ENCODE measurements at places on chromosomes 12 and 14.

- peak; percentile 85 for DNase-seq
These were observed 75.7 kb downstream of the MYRFL start for GRCh38 chr12:69900720-69901131.

DNA sequence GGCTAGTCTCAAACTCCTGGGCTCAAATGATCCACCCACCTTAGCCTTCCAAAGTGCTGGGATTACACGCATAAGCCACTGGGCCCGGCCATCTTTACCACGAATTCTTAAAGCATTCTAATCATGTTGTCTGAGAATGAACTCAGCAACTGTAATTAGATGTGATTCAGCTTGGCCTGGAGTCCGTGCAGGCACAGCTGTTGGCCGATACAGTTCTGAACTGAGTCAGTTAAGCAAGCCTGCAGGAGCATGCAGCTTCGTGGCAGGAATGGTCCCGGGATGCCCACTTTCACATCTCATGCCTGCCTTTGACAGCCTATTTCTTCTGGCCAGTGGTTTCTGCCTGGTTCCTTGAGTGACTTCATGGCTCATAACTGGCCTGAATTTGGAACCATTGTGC, 194.1 kb downstream of the ANO6 start:
- no peak for DNase-seq

DNA sequence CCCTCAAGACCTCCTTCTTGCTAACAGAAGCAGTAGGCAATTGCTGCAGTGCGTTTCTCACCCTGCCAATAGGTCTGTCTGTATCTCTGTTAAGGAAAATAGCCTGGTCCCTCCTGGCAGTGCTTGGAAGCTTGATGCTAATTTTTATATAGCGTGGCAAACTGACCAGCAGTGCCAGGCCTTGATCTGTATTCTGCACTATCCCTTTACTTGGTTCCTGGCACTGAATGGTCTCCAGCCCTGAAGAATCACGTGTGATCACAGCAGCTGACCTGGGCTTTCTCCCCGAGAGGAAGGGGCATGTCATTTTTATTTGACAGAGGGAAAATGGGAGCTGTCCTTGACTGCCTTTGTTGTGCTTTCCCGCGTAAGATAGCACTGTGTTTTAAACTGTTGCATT, 48.7 kb upstream of the TRAF3 start:
- DNase-seq: no peak

DNA sequence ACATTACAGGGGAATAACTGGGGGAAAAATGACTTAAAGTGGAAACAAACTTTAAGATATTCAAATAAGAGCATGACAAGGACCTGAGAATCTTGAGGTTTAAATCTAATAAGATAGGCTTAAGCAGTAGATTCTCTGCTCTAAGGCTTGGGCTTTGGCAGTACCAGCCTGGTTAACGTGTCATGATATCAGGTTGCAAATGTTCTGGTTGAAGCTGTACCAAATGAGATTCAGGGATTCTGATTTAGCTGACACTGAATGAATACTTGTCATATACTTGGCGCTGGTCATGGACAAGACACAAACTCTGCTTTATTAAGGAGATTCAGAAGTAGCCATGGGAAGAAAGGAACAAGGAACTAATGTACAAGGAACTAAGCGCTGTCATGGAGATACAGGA, 6.1 kb downstream of the TCP11L2 start:
- no peak for DNase-seq

GRCh38 chr12:52956987-52957386, 8.1 kb downstream of the KRT18 start:
- DNase-seq: no peak

DNA sequence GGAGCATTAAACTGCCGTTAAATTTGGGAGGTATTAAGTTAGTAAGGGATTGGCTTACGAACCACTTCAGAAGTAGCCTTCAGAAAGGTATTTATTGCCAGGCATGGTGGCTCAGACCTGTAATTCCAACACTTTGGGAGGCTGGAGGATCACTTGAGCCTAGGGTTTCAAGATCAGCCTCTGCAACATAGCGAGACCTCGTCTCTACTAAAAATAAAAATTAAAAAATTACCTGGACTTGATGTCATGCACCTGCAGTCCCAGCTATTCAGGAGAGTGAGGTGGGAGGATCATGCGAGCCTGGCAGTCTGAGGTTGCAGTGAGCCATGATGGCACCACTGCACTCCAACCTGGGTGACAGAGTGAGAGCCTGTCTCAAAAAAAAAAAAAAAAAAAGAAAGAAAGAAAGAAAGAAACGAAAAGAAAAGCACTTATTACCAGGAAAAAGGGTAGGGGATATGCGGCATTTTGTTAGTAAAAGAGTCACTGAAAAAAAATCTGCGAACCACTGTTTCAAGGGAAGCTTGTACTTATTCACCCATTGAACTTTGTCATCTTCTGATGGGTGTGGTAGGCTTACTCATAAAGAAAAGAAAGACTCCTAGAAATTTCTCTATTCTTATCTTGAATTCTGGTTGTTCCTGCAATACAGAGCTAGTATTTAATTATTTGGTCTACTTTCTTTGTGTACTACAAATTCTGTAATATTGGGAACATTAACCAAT, 33.6 kb upstream of the PLEKHA5 start:
- DNase-seq: no peak

GRCh38 chr14:104393898-104394381, 185.6 kb upstream of the C14orf180 start:
- no peak for DNase-seq

DNA sequence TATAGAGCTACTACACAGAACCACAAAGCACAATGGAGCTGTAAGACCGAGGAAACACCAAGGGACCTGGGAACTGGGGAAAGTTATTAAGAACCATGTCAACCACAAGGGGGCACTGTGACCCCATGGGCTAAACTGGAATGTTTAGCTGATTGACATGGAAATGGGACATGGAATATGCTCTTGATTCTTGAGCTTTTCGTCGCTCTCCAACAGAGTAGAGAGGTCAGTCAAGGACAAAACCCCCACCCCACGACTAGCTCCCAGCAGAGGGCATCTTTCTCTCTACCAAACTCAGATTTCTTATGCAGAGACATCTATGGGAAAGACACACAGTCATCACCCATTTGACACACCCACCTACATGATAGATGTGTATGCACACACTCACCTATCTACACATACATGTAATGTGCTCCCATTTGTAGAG, 10.1 kb downstream of the NDRG2 start:
- peak; percentile 78 for DNase-seq

DNA sequence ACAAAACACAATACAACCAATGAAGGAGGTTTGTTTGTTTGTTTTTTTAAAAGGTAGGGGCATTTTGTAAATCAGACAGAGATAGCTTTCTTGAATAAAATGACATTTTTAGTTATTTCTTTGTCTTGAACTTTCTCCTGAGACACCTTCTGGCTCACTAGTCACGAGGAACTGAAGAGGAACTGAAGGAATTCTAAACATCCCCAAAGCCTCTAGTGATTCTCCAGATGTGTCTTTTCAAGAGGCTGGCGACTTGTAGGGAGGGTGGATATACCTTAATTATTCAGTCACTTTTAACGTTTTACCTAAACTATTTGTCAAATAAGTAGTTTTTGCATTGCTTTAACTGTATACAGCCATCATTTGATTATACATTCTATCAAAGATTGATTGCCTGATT, 211.2 kb upstream of the LRIG3 start:
- DNase-seq: no peak

- DNase-seq: no peak
These were observed 170.8 kb upstream of the DYRK2 start for GRCh38 chr12:67477681-67478265.

GRCh38 chr12:10369557-10370415, 20.1 kb downstream of the KLRK1 start:
- DNase-seq: no peak

- no peak for DNase-seq
These were observed 843.9 kb upstream of the TMEM132C start for GRCh38 chr12:127422935-127423566.

- no peak for DNase-seq
These were observed 97.2 kb downstream of the ZC3H14 start for GRCh38 chr14:88660056-88660455.

DNA sequence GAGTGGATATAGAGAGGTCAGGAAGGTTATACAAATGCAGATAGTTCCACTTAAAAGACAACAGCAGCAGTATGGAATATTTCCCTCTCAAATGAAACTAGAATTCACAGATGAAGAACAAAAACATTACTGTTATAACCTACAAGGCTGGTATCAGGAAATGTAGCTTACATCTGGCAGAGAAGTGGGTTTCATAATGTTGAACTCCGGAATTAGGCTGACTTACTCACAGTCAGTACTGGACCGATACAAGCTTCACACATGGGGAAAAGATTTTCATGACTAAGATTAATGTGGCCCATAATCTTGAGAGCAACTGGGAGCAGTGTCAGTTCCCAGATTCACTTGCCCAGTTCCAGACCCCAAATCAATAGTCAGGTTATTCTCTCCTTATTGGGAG, 353.9 kb downstream of the DUSP6 start:
- no peak for DNase-seq

- DNase-seq: no peak
These were observed 32.8 kb downstream of the CLIP1 start for GRCh38 chr12:122389677-122390076.

GRCh38 chr14:63273717-63274655, 44.7 kb downstream of the GPHB5 start:
- DNase-seq: no peak

GRCh38 chr12:27952510-27952909, 20.0 kb downstream of the PTHLH start:
- DNase-seq: no peak

DNA sequence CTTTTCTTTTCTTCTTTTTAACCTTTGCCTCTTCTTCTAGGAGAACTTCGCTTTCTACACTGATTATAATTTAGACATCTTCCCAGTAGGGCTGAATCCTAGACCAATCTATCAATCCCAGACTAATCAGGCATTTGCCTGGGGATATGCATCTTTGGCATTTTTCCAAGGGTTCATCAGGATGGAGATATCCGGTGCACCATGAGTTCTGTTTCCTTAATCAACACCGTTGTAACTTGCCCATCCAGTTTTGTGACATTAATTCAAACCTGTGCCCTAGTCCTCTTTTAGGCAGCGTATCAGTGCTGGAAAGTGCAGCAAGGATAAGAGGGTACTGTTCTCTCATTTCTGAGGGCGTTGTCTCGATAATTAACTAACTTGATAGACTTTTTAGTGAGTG, 617 bp upstream of the MGP start:
- DNase-seq: peak; percentile 77

DNA sequence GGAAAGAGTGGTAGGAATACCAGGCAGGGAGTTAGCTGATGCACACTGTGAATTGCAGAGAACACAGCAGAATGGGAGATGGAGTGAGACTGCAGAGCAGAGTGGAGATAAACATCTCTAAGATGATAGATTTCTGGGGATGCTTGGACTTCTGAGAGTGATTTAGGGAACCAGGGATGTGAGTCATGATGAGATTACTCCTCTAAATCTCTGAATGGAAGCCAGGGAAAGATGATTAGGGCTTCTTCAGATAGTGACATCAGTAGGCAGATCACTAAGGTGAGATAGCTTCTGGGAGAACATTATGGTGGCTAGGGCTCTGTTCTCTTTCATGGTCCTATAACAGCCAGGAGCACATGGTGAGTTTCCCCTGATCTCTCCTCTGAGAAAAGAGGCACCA, 501.5 kb upstream of the USP15 start:
- DNase-seq: no peak

DNA sequence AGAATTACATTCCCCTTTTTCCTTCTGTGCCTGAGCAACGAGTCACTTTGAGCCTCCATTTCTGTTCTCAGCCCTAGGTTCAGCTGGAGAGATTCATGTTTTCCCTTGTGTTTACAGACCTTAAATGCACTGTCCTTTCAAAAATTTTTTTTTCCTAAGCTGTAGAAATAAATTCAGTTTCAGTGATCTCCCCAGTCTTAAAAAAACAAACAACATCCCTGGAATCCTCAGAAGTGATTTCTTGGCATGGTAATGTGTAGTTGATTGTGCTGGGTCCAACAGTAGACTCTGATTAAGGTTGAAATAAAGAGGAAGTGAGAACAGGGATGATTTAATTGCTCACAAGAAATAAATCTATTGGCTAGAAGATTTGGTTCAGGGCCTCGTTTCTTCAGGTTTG, 89.3 kb downstream of the NTN4 start:
- DNase-seq: no peak

- no peak for DNase-seq
These were observed 4.9 kb downstream of the PTGDR start for GRCh38 chr14:52272375-52272774.

- DNase-seq: no peak
These were observed 33.8 kb upstream of the SMUG1 start for GRCh38 chr12:54222609-54223008.

DNA sequence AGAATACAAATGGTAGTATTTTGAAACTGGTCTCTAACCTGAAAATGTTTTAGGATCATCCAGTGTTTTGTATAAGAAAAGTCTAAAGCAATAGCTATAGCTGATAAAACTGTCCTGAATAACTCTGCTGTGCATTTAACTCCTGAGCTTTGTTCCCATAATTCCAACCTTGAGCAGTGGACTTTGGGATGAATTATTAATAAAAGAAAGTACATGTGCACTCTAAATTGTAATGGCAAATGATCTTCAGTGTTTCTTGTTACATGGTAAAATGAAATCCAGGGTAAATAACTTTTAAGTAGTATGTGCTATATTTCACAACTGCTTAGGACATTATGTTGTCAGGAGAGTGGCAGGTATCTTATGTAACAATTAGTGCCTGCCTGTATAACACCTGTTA, 345.6 kb downstream of the SLC16A7 start:
- no peak for DNase-seq

DNA sequence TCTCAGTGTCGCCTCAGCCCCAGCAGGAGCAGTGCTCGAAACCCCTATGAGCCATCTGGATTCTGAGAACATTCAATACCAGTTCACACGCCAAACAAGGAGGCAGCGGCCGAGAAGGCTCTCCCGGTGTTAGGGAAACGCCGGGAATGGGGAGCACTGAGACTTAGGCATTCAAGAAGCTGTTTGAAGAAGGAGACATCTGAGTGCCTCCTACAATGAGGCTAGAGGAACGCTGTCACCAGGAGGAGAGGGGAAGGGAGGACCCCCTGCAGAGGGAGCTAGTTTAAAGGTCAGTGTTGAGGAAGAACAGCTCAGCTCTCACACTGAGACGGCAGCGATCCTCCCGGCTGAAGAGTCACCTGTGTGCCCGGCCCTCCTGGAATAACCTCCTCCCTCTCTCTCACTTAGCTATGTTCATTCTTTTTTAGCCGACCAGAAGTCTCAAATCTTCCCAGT, 69.9 kb downstream of the SERPINA3 start:
- DNase-seq: no peak

DNA sequence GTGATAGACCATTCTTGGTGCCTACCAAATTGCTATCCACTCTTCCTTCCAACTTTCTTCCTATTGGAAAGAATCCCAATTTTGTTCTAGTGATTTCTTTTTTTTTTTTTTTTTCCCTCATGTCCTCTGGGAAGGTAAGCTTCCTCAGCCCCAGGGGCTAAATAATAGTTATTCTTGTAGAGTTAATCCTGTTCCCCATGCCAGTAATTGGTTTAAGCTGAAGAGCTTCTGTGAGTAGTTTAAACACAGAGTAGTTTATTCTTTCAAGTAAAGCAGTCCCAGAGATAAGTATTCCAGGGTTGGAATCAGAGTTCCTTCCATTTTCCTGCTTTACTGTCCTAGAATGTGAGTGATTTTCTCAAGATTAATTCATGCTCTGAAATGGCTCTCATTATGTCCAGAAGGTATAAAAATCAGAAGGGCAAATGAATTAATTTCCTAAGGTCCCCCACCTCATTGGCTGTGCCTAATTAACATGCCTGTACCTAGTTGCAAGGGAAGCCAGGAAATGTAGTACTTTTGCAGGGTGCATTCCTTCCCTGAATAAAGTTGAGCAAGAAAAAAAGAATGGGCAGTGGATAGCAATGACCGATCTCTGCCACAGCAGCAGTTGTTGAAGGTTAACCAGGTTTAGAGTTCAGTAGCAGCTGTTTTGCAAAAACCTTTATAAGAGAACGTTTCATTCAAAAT, 97.8 kb downstream of the PLEKHA5 start:
- DNase-seq: no peak

All from NCI-H1105 (cell line).